Right cardiac atrium (tissue), 5 donors: ENCODE measurements at places on chromosomes 11 and 22. TPM values are rescaled to one million over a fixed set of nuclear protein-coding genes. Genes with fewer than 3 reads are reported as not detected.

E2F8 gene
- 4.8 TPM for total RNA-seq

CARD18 gene
- total RNA-seq, result not detected

TIRAP gene
- total RNA-seq, result 9.6 TPM

NELL1 gene
- 0.09 TPM for total RNA-seq

KDELR3 gene
- total RNA-seq, result 7.8 TPM

SELENOM gene
- 167 TPM for total RNA-seq

HIPK3 gene
- total RNA-seq, result 239 TPM

BBOX1 gene
- total RNA-seq, result not detected

EHF gene
- 0.20 TPM for total RNA-seq
